Substantia nigra (tissue), 51 donors: ENCODE measurements at places on chromosomes 7 and 10.

- DNase-seq = no peak
Observed at GRCh38 chr10:49177391-49178355, 10.5 kb downstream of the TMEM273 start.

DNA sequence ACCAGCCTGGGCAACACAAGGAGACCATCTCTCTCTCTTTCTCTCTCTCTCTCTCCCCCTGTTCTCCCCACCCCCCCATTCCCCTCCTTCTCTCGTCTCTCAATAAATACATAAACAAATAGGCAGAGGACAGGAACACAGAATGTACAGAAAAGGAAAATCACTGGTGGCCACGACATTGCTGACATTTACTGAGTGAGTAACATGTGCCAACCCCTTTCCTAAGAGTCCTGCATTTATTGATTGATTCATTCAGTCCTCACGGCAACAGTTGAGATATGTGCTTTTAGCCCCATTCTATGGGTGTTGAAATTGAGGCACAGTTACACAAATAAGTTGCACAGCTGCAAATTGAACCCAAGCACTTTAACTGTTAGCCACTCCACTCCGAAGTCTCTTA lies 114.3 kb upstream of the SAMD8 start:
- DNase-seq = no peak

DNA sequence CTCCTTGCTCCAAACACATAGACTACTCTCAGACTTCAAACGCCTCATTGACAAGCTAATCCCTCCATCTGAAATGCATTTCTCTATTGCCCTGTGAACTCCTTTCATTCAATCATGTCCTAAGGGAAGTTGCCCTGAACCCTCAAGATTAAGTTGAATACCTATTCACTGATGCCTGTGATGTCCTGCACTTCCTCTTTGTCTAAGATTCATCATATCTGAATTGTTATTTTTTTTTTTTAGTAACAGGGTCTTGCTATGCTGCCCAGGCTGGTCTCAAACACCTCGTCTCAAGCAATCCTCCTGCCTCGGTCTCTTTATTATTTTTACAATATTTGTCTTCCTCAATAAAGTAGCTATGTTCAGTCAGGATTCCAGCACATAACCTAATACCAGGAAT lies 3.2 kb downstream of the PSMA2 start:
- DNase-seq = no peak

- DNase-seq = no peak
Observed at GRCh38 chr7:98286701-98287485, 5.4 kb downstream of the BRI3 start.

DNA sequence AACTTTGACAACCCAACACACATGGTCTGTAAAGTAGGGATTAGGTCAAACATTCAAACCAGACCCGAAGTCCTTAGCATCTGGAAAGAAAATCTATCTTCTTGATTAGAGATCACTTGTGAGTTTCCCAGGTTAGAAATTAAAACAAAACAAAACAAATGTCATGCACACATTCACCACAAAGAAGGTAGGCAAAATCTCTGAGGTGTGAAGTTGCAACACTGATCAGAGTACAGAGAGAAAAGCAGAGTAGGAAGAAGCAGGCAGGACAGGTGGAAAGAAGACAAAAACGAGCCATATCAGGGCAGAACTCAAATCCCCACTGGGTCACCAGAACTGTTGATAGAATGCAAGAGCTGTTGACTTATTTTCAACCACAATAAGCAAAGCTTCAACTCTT lies 102.8 kb upstream of the THSD7A start:
- no peak for DNase-seq

DNA sequence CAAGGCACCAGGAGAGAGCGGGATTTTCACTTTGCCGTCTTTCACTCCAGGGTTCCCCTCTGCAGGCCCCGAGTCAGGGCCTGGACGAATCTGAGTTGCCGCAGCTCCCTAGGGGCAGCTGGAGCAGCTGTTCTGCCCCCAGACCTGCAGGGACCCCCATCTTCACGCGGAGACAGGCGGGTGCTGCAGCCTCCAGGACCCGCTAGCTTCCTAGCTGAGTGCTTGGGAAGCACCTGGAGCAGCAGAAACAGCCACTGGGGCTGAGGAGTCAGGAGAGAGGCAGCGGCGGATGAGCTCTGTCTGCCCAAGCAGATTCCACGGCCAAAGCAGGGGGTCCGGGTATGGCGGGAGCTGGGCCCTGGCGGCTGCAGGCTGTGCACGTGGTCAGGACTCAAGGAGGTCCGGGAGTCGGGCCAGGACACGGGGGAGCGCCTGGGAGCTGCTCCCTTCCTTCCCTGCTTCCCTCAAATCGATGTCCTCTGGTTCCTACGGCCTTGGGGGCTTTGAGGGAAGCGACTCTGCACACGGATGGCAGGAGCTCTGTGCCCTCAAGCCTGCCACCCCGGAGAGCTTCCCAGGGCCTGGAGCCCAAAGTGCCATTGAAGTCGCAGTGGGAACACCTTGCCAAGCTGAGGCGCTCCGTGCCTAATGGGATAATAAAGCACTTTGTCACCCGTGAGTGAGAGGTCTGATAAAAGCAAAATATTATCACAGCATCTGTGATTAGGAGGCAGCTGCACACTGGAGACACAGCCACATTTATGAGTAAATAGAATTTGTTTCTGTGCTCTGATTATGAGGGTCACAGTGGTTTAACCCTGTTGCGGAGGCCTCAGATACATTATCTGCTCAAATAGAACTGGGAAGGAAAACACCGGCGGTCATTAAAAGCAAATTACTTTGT lies 17.2 kb downstream of the MNX1 start:
- no peak for DNase-seq

GRCh38 chr7:132049462-132050304 lies 493.3 kb upstream of the PODXL start:
- no peak for DNase-seq

- no peak for DNase-seq
Observed at GRCh38 chr10:33481184-33481583, 146.7 kb upstream of the NRP1 start.

DNA sequence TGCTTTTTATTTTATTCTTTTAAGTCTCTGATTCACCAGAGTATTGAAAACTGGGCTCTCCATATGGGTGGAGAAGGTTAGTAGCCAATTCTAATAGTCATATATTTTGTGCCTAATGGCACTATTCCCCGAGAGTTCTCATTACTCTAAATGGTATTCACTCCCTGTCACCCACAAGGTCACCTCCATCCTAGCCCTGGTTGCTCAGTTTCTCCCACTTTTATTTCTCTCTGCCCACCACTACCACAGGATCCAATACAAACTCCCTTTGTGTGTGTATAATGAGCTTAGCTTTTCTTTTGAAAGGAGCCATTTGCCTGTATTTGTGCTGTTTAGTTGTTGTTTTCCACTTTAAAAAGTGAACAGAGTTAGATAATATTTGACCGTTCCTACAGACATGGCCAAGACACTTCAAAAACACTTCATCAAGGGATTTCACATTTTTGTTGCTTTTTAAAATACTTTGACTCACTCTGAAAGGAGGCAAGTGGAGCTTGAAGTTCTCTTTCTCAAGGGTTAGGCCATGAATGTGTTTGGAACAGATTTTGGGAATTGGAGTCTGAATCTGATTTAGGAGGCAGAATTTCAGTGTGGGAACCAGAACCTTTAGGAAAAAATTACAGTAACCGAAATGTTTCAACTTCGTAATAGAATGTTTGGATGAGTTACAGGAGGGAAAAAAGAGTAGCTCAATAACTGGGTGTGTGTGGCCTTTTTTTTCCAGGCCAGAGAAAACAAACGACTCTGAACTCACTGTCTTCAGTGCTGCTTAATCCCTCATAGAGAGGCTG lies 321.3 kb downstream of the BICC1 start:
- DNase-seq = no peak

DNA sequence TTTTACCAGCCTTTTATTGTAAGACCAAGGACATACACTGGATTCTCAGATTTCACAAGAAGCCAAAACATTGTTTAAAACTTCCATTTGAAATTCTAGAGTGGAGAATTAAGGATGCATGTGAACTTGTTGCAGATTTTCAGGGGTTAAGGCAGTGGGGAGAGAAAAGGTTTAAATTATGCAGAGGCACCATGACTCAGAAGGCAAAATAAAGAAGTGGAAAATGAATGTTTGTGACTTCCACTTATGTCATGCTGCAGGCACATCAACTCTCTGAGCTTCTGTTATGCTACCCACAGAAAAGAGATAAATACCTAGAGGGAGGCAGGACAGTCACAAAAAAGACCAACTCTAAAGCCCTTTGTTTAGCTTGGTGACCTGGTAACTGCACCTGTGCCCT lies 84.4 kb upstream of the BET1 start:
- no peak for DNase-seq

- DNase-seq = no peak
Observed at GRCh38 chr10:84095811-84096497, 43.4 kb upstream of the GHITM start.

DNA sequence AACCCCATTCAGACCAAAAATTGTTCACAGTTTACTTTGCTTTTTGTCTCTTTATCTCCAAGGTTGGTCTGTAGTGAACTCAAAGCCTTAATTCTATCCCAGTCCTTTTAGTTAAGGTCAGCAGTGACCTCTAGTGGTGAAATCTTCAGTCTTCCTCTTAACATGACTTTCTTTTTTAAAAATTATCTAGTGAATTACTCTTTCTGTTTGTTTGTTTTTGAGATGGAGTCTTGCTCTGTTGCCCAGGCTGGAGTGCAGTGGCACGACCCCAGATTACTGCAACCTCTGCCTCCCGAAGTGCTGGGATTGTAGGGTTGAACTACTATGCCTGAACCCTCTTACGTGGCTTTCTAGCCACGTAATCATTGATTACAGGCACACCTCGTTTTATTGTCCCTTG lies 25.0 kb downstream of the ZNF487 start:
- DNase-seq = no peak

DNA sequence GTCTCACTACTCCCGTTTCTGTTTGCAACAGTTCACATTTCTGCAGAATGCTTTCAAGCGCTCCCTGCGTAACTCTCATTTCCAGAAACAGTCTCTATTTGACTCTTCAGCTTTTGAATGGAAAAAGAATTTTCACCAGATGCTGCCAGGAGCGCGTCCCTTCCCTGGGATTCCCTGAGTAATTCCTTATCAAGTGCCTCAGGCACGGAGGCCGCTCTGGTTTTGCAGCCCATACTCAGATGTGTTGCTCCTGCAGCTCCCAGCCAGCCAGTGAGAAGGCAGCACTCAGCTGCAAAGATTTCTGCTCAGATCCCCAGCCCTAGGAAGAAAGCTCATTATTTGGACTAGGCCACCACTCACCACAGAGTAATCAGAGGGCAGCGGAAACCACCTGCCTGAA lies 161.1 kb upstream of the CHST15 start:
- DNase-seq = no peak

- no peak for DNase-seq
Observed at GRCh38 chr10:20897146-20897825, at the start of gene NEBL. Gene NEBL (minus strand): TSS chr10:20897311. CDS start chr10:20897205, 106 bp downstream.

GRCh38 chr7:14751461-14751860 lies 151.1 kb downstream of the DGKB start:
- DNase-seq = no peak

- no peak for DNase-seq
Observed at GRCh38 chr10:70575874-70576802, 26.4 kb downstream of the PRF1 start.

DNA sequence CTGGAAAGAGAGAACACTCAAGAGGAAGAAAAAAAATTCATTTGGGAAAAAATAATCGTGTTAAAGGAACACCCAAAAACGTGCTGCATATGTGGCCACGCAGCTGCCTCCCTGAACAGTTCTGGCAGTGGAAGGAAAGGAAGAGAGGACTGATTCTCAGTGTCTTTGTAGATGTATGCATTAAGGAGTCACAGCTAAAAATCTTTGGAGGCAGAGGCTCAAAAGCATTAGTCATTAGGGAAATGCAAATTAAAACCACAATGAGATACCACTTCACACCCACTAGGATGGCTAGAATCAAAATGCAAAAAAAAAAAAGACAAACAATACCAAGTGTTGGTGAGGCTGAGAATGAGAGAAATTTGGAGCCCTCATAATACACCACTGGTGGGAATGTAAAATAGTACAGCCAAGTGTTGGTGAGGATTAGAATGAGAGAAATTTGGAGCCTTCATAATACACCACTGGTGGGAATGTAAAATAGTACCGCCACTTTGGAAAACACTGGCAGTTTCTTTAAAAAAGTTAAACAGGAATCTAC lies 134.7 kb downstream of the SLIT1 start:
- no peak for DNase-seq

GRCh38 chr10:100216006-100216405 lies 13.4 kb downstream of the CHUK start:
- no peak for DNase-seq

GRCh38 chr10:44799966-44800365 lies 111.2 kb upstream of the TMEM72 start:
- DNase-seq = no peak

GRCh38 chr7:7851381-7851780 lies 117.2 kb upstream of the GLCCI1 start:
- DNase-seq = no peak

- no peak for DNase-seq
Observed at GRCh38 chr10:112855134-112855533, 94.9 kb upstream of the TCF7L2 start.

DNA sequence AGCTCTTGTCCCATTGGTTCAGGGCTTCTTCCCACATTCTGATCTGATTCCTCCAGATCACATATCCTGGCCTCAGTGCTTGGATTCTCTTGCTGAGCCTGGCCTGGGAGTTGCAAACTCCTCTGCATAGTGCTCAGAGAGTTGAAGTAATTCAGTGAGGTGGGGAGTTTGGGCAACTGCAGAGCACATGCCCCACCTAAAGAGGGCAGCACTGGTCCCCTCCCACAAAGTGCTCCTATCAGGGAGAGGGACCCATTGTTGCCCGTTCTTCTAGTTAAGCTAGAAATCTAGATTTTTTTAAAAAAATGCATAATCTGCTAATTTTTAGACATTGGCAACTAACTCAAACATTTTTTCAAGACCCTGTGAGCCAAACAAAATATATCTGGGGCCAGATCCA lies 45.1 kb downstream of the CHN2 start:
- DNase-seq = no peak

DNA sequence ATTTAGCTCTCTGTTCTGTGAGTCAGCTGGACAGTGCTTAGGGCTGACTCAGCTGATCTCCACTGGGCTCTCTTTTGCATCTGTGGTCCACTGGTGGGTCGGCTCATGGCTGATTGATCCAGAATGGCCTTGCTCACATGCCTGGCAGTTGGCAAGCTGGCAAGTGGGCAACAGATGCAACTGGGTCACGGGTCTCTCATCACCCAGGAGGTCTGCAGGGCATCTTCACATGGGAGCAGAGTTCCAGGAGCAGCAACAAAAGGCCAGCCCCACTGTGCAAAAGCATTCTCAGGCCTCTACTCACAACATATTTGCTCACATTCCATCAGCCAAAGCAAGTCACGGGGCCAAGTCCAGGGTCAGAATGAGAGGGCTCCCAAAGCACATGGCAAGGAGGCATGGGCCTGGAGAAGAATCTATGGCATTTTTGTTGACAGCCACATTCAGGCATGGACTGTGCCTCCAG lies 98.8 kb downstream of the OAT start:
- DNase-seq = no peak
